ENCODE measurements at places on chromosomes 3 and 15. TPM values are rescaled to one million over a fixed set of nuclear protein-coding genes. Genes with fewer than 3 reads are reported as not detected.

Gene SLC30A4
- 10.5 TPM for total RNA-seq

Gene CMTM7
- 18.5 TPM for total RNA-seq

Gene PLSCR2
- total RNA-seq: not detected

Gene NISCH
- 66.2 TPM for total RNA-seq

Gene NDUFAF3
- 43.8 TPM for total RNA-seq

Gene SERPINI2
- not detected for total RNA-seq
